ENCODE measurements at places on chromosomes 11 and 22.

DNA sequence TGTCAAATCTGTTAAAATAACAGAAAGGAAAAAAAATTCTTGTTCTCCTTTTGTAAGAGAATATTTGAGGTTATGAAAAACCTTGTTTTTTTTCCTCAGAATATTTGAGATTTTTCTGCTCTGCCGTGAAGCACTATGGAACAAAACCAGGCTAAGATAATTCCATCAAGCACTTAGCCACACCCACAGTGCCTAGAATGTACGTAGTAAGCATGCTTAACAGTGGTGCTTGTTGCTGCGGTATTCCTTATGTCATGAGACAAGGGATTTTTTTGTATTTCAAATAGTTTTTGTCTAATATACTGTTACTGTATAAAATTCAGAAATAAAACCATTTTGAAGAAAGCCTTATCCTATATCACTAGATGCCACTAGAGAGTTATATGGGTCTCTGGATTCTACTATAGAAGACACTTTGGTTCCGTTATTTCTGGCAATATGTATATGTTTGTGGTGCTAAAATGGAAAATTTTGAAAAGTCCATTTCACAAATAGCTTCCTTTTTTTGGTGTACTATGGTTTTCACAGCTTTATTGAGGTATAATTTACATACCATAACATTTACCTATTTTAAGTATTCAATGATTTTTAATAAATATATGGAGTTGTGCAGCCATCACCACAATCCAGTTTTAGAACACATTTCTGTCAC lies 23.7 kb downstream of the PDHX start:
- DNase-seq = no peak

DNA sequence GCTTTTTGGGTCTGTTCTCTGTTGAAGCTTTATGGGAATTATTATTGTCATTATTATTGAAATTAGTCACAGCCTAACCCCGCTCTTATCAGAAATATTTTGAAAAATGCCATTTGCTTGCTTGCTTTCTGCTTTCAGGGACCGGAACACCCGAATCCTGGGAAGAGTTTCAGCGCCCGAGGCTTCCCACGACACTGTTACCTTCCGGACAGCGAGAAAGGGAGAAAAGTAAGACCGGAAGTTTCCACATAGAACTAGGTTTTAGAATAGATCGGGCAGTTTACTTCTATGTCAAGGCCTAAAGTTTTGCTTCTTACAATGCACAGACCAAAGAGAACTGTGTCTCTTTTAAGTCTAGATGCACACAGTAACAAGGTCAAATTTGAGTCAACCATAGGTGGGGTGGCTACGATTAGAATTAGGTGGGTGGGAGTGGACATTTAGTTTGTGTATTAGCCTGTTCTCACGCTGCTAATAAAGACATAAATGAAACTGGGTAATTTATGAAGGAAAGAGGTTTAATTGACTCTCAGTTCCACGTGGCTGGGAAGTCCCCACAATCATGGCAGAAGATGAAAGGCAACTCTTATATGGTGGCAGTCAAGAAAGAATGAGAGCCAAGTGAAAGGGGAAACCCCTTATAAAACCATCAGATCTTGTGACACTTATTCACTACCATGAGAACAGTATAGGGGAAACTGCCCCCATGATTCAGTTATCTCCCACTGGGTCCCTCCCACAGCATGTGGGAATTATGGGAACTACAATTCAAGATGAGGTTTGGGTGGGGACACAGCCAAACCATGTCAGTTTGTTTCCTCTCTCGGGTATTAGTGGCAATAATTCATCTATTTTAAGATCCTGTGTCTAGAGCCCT lies 12.9 kb downstream of the MPEG1 start:
- DNase-seq = peak; percentile 56

- DNase-seq = no peak
Measured at GRCh38 chr11:131770801-131771200, 400.4 kb downstream of the NTM start.

- DNase-seq = no peak
Measured at GRCh38 chr22:30290342-30291057, 1.2 kb upstream of the CASTOR1 start.

DNA sequence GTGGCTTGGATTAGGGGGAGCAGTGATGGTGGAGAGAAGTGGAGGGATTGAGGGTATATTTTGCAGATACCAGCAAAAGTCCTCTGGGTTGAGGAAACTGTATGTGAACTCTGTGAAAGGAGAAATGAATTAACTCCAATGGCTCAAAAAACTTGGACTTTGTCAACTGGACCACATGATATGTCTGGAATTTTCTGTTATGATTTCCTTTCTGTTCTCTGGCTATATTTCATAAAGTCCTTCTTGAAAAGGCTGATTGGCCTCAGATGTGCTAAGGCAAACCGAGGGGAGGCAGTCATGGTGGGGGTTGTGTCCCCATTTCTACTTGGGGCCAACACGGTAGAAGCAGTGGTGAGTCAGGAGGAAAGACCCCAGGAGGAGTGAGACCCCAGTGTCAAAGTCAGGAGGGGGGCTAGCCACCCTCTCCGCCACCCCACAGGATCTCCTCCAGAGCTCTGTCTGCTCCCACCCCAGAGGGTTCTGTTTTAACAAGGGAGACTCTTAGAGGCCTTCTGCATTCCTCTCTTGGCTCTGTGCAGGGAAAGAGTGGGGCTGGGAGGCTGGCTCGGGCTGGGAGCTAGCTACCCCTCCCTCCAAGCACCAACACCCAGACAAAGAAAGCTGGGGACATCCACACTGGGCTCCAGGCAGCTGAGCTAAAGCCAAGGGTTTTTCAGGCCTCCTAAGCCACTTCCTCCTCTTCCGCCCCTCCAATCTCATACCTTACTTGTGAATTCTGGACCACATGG lies 13.8 kb downstream of the CHRDL2 start:
- DNase-seq = no peak

GRCh38 chr11:76554767-76555166 lies 109.9 kb downstream of the EMSY start:
- DNase-seq = no peak

- DNase-seq = no peak
Measured at GRCh38 chr11:78834886-78835285, 260.2 kb upstream of the NARS2 start.

DNA sequence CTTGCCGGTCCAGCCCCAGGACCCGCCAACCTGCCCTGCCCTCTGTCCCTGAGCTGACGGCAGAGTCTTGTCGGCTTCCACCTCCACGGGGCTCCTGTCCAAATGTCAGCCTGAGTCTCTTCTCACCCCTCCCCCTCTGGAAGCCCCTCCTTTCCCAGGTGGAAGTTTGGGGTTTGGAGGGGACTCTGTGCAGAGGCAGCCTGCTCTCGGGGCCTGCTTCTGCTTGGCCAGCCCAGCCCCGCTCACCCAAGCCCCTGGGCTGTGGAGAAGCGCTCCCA lies 31.0 kb downstream of the CTTN start:
- no peak for DNase-seq

- no peak for DNase-seq
Measured at GRCh38 chr11:57974848-57975601, 48.7 kb upstream of the OR9Q1 start.

DNA sequence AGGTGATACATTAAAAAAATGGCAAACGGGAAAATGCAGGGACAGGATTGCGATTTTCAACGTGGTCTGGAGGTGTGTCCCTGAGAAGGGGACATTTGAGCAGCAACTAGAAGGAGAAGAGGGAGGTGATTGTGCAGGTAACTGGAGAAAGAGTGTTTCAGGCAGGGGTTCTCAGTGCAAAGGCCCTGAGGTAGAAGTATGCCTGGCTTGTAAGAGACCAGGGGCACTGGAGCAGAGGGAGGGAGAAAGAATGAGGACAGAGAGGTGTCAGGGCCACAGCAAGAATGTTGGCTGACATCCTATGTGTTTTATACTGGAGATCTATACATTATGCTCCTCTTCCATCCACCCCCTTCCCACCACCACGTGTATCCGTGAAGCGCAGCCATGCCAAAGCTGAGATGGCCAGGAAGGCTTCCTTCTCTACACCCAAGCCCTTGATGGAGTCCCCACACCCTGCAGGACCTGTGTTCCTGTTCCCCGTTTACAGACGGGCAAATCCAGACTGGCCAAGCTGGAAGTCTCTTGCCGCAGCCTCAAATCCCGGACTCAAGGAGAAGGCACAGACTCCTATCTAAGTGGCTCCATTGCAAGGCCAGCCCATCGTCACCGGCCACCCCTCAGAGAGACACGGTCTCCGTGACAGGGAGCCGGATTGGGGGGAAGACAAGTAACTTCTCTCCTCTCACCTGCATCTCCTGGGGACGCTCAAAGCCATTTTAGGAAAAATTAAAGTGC lies 416.1 kb downstream of the MN1 start:
- no peak for DNase-seq

GRCh38 chr11:15854245-15854644 lies 502.1 kb downstream of the SOX6 start:
- no peak for DNase-seq

- no peak for DNase-seq
Measured at GRCh38 chr11:43952401-43953342, 10.2 kb downstream of the C11orf96 start.

DNA sequence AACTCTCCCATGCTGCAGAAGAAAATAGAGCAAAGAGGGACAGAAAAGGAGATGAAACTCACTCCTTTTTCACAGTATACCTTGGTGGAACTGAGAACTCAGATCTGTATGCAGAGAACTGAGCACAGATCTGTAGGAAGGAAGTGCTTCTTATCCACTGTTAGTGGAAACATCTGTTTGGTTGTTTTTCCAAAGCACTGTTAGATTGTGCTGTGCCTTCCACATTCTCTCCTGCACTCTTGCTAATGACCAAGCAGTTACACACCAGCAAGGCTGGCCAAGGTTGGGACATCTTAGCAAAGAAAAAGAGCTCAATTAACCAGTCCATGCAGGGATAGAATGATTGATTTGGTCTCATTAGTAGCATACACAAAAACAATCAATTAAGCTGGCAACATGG lies 20.1 kb upstream of the SIK2 start:
- DNase-seq = no peak

DNA sequence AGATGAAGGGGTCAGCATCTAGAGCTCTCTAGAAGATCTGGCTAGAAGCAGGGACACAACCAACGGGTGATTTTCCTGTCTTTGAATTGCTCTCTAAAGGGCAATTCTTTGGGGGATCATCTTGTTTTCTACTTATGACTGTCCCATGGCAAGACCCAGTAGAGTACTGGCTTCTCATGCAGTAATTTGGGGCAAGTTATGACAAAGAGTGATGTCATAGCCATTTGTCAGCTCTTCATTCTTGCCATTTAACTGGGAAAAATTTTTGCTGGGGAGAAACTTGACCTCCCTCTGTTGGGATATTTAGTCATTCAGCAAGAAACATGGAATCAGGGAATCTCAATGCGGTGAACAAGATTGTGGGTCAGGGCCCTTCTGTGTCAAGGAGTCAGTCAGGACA lies 80.4 kb downstream of the SLC1A2 start:
- no peak for DNase-seq

GRCh38 chr22:24810043-24810749 lies 4.2 kb downstream of the SGSM1 start:
- no peak for DNase-seq

DNA sequence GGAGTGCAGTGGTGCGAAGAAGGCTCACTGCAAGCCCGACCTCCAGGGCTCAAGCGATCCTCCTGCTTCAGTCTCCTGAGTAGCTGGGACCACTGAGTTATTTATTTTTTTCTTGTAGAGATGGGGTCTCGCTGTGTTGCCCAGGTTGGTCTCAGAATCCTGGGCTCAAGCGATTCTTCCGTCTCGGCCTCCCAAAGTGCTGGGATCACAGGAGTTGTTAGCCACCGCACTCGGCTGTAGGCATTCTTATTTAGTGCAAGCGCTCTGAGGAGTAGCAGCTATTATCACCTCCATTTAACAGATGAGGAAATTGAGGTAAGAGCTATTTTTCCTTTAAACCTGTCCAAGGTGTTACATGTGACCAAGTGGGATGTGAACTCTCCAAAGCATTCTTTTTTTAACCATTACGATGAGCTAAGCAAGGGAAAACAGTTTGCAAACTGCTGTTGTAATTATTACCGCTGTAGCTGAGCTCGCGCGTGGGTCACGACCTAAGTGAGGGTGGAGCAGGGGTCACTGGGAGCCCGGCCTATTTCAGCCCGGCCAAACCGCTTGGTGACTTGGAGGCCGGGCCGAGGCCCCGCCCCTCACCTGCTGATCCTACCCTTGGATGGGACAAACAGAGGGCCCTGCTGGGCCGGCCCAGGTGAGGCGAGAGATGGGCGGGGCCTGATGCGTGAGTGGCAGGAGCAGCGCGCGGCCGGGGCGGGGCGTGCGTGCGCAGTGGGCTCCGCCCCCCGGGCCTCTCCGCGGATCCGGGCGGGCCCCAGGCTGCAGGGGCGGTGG lies 449 bp upstream of the KREMEN1 start:
- peak; percentile 81 for DNase-seq

DNA sequence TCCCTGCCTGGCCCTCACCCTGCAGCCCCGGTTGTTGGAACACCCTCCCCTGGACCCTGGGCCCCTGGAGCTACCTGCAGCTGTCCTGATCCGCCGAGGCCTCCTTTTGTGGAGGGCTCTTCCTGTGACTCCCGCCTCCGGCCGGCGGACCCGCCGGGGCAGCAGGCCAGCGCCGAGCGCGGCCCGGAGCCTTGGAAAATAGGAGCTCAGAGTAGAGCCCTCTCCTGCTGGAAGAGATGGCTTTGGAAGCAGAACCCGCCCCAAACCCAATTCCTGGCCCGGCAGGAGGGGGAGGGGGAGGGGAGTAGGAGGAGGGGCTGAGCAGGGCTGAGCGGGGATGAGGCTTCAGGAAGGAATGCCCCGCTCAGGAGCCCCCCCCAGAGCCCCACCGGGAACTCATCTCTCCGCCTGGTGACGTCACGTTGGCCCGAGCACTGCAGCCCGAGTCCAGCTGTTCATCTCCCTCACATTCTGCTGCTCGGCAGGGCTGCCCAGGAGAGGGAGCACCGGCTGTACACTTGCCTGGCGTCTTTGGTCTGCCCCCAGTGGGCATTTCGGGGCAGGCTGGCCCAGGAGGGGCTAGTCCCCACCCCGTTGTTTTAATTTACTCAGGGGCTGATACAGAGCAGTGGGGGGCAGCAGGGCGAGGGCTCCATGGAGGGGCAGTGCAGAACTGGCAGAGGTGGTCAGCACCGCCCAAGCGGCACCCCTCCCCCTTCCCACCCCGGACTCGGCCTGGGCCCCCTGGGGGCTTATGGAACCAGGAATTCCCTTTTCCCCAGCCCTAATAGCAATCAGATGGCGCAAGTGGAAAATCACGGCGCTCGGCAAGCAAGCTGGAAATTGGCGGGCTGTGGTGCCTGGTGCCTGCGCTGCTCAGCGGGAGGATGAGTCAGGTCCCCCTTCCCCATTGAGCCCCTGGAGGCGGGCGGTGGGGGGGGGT lies at the start of gene MRGPRF:
MRGPRF (minus strand) TSS at position 238 of the 943 bp plus-strand sequence. CDS start 3,345 bp downstream, outside the sequence.
- DNase-seq = no peak

DNA sequence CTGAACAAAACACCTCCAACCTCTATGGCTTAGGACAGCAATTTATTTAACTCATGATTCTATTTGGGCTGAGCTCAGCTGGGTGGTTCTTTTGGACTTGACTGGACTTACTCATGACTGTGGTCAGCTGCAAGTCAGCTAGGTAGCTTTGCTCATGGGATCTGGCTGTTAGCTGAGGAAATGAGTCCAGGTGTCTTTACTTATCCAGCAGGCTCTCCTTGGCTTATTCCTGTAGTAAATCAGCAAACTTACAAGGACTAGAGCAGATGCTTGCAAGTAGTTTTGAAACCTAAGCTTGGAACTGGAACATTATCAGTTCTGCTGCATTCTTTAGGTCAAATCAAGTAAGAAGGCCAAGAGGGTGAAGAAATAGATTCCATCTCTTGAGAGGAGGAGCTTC lies 8.0 kb upstream of the HIKESHI start:
- no peak for DNase-seq
